Activated naive CD8-positive, alpha-beta T cell treated with anti-CD3 and anti-CD28 coated beads, Interleukin-2, amount 10 ng/mL, durations not matched to agents 7 days and 5 days (primary cell): ENCODE measurements at places on chromosomes 7 and 10. TPM values are rescaled to one million over a fixed set of nuclear protein-coding genes. Genes with fewer than 3 reads are reported as not detected.

DNA sequence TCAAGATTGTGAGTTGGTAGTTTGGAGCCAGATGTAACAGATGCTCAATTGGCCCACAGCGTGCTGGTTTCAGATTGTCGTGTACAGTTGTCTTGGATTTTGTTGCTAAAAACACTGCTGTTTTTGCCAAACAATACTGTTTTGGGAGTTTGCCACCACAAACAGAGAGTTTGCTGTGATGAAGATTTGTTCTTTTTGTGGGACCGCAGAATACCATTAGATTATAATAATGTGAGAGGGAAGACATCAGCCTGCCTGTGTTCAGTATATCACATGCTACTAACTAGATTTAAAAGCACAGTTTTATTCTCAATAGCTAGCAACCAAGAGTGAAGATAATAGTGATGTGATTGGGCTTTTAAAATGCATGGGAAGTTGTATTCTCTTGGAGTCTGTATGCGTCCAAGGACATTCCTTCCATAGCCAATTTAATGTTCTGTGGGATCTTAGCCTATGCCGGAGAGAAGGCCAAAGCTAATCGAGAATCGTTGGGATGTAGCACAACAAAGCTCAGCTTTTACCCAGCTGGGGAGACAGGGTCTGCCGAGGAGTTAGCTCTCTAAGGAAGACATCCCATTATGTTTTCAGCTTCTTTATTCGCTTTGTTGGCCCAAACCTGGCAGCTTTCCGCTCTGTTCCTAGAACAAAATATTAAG, 18.7 kb upstream of the ITGA8 start:
- DNase-seq: no peak

DNA sequence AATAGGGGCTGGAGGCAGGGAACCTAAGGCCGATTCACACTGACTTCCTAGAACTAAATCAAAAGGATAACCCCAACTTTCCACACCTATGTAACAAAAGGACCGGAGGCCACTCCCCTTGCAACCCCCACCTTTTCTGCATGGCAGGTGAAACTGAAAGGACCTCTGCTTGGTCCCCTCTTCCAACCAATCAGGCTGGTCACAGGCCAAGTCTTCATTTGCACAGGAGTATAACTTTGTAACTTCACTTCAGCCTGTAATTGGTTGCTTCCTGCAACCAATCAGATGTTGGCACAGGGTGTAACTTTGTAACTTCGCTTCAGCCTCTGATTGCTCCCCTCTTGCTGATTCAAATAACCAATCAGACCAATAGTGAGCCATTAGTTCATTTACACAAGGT, 190.0 kb downstream of the FAM107B start:
- DNase-seq: no peak

MYO1G gene
- total RNA-seq: 403 TPM

DNA sequence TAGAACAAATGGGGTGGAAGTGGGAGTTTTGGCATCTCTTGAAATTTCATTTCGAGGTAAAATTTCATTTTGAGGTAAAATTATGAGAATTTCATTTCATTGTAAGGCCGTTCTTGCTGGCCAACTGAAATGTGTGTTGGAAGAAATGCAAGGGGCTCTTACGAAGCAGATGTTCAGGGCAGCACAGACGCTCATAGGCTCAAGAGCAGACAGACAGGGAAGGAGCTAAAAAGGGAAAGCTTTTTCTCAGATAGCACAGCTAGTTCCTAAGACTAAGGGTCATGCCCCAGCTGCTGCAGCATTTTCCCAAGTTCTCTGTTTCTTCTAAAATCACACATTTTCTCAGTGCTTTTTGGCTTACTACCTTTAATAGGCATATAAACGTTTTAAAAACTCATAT, 65.1 kb upstream of the SFMBT2 start:
- DNase-seq: no peak

DNA sequence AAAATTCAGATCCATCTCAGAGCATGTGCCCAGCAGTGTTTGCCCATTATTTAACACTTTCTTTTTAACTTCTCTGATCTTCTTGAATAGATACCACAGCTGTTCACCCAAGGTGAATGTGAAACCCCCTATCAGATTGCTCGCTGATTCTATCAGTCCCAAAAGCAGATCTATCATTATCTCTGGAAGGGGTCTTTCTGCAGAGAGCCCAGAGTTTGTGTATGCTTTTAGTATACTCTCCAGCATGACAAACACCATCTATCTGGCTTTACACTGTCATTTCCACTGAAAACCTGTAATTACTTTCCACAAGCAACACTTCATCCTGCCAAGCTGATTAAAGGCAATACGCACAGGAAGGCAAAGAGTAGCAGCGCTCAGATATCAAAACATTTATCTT, 168.2 kb downstream of the CACNA2D1 start:
- no peak for DNase-seq

MOGAT3 gene
- not detected for total RNA-seq

GRCh38 chr7:27377988-27378387, 135.4 kb downstream of the EVX1 start:
- DNase-seq: no peak

GRCh38 chr7:131071786-131072504, 255.7 kb upstream of the MKLN1 start:
- DNase-seq: no peak

NUDT5 gene
- 74.8 TPM for total RNA-seq

ZNF488 gene
- not detected for total RNA-seq

- no peak for DNase-seq
These were observed 125.8 kb downstream of the PTPRN2 start for GRCh38 chr7:158461824-158462223.

- no peak for DNase-seq
These were observed 764.6 kb downstream of the PHTF2 start for GRCh38 chr7:78563191-78563590.

GRCh38 chr10:22386503-22386902, 41.2 kb downstream of the SPAG6 start:
- no peak for DNase-seq

- DNase-seq: no peak
These were observed 227.2 kb upstream of the PITRM1 start for GRCh38 chr10:3399756-3400155.

DNA sequence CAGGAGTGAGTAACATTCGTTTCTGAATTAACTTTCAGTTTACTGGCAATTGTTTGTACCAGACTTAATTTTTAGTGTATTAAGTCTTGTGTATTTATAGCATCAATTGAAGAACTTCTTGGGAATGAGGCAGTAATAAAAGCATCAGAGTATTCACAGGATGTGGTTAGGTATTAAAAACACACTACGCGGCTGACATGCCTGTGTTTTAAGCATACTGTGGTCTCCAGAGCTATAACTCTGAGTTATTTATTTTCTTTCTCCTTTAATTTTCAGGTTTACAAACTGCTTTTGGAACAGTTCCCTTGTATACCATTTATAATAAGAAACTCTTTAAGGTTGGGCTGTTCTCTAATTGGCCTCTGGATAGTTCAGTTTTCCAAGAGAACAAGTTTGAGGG, 626.1 kb upstream of the NRG3 start:
- DNase-seq: no peak

DNA sequence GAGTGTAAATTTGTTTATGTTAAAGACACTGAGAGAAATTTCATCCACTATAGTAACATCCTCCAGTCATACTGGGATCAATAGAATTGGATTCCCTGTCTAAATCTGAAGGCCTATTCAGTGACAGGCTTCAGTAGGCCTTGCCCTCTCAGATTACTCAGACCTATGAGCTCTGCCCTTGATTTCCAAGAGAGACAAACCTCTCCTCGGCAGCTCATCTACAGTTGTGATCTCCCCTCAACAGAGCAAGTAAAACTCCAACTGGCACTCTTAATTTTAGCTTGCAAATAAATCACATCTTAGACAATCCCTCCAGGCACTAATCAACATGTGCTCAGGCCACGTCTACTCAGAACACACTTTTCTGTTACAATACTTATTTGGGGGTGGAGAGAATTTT, 1191.4 kb upstream of the PHF14 start:
- no peak for DNase-seq

- DNase-seq: no peak
These were observed 27.0 kb downstream of the DLD start for GRCh38 chr7:107917763-107918651.

CLDN3 gene
- total RNA-seq: not detected

SPDYE16 gene
- total RNA-seq: 0.71 TPM

DNA sequence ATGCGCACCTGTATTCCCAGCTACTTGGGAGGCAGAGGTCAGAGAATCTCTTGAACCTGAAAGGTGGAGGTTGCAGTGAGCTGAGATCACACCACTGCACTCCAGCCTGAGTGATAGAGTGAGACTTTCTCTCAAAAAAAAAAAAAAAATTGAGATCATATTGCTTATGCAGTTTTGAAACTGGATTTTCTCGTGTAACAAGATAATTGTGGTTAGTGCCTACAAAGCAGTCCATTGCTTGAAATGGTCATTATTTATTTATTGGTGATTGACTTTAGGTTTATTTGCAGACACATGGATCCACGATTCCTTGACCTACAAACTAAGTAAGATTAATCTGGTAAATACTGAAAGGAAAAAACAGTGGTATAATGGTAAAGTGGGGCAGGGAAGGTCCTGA, 149.8 kb downstream of the TAX1BP1 start:
- no peak for DNase-seq

DNA sequence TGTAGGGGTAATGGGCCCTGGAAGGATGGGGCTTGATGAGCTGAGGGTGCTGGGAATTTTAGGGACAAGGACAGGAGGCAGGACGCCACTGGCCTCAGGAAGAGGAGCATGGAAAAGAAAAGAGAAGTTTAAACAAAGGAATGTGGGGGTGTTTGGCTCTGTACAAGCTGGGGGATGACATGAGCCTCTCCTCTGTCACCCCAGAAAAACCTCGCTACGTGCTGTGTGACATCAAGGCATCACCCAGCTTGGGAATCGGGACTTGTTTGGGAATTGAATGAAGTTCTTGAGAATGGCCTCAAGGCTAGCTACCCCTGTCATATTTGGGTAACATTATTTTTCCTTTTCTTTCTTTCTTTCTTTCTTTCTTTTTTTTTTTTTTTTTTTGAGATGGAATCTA, 47.7 kb upstream of the HSPB1 start:
- no peak for DNase-seq

ADRB1 gene
- 0.91 TPM for total RNA-seq

GRCh38 chr10:106980495-106981451, 183.7 kb downstream of the SORCS1 start:
- DNase-seq: no peak

- no peak for DNase-seq
These were observed 94.3 kb downstream of the PRLHR start for GRCh38 chr10:118501171-118501570.

GRCh38 chr7:98970016-98970615, 91.8 kb downstream of the TRRAP start:
- DNase-seq: no peak

DNA sequence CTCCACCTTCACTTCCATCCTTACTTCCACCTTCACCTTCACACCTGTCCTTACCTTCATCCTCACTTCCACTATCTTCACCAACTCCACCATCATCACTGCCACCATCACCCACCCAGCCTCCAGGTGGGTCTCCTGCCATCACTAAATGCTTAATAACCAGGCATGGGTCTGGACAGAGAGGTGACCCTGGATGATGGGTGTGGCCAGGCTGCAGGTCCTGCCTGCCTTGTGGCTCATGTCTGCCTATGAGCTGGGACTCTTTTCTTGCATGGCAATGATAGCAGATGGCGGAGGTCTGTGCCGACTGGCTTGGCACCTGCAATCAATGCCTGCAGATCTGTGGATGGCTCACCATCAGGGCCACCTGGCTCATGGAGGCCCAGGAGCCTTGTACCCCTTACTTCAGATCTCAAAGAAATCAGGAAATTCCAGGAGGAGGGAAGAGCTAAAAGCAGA, 60.1 kb upstream of the ELN start:
- DNase-seq: no peak

NPSR1 gene
- total RNA-seq: not detected

GRCh38 chr10:58894929-58895328, 281.5 kb upstream of the PHYHIPL start:
- DNase-seq: no peak

GIMAP7 gene
- total RNA-seq: 203 TPM

MRC1 gene
- 1.5 TPM for total RNA-seq

GPR85 gene
- total RNA-seq: not detected
